HepG2 (cell line): ENCODE measurements at places on chromosomes 4 and X. TPM values are rescaled to one million over a fixed set of nuclear protein-coding genes. Genes with fewer than 3 reads are reported as not detected.

- H3K27ac ChIP-seq: peak overlapping the region; percentile 60
- DNase-seq: peak; percentile 44
- H3K4me3 ChIP-seq: no peak overlapping the region; the same call in 1 of the 2 replicates
- peaks cover 33% of the 10 kb centered on the region for H3K4me1 ChIP-seq
These were observed 152.0 kb downstream of the GASK1B start for GRCh38 chr4:158020734-158021346.

- no peak for DNase-seq
- H3K4me1 ChIP-seq: peaks cover 19% of the 10 kb centered on the region
- no peak overlapping the region for H3K4me3 ChIP-seq
- no peaks in the 10 kb centered on the region for H3K36me3 ChIP-seq
- no peak overlapping the region for H3K27ac ChIP-seq
These were observed 20.2 kb upstream of the RASL11B start for GRCh38 chr4:52841682-52842456.

DNA sequence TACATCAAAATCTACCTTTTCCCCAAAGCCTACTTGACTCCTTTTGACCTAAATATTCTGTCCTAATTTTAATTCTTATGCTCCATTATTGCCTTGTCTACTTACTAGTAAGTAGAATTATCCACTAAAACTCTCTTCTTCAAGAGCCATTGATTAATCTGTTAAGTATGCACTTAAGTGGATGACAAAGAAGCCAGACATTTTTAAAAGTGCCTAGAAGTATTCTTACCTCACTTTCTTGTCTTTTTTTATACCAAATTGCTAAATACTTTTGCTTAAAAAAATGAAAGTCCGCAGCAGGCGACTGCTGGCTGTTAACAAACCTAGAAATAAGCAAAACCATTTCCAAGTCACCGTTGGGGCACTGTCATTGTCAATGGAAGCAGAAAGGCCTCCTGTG lies 20.1 kb upstream of the FRMPD4 start:
- no peak for DNase-seq
- H3K4me1 ChIP-seq: no peaks in the 10 kb centered on the region
- H3K27ac ChIP-seq: no peak overlapping the region
- H3K36me3 ChIP-seq: no peaks in the 10 kb centered on the region
- no peaks in the 10 kb centered on the region for H3K27me3 ChIP-seq
- H3K4me3 ChIP-seq: no peak overlapping the region

GRCh38 chr4:60619531-60620305 lies 580.4 kb upstream of the ADGRL3 start:
- H3K4me1 ChIP-seq: no peaks in the 10 kb centered on the region
- no peak for DNase-seq
- H3K4me3 ChIP-seq: no peak overlapping the region
- no peaks in the 10 kb centered on the region for H3K36me3 ChIP-seq

DNA sequence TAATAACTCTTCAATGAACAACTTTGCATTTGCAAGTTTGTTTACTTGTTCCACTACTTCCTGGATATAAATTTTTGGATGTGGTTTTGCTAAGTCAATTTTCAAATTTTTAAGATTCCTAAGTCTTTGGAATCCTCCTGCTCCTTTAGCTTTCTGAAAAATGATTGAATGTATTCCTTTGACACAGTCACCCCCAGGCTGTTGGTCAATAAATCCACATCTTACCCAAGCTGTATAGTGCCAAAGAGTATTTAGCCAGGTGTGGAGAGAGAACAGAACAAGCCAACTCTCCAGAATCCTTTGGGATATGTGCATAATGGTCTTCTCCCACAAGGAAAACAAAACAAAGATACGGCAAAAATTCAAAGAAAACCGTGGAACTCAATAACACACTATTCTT lies 56.9 kb upstream of the INTU start:
- no peak for DNase-seq
- no peak overlapping the region for H3K27ac ChIP-seq
- no peaks in the 10 kb centered on the region for H3K4me1 ChIP-seq
- H3K36me3 ChIP-seq: no peaks in the 10 kb centered on the region
- H3K27me3 ChIP-seq: peaks cover 11% of the 10 kb centered on the region; the same call in 2 of the 3 replicates

DNA sequence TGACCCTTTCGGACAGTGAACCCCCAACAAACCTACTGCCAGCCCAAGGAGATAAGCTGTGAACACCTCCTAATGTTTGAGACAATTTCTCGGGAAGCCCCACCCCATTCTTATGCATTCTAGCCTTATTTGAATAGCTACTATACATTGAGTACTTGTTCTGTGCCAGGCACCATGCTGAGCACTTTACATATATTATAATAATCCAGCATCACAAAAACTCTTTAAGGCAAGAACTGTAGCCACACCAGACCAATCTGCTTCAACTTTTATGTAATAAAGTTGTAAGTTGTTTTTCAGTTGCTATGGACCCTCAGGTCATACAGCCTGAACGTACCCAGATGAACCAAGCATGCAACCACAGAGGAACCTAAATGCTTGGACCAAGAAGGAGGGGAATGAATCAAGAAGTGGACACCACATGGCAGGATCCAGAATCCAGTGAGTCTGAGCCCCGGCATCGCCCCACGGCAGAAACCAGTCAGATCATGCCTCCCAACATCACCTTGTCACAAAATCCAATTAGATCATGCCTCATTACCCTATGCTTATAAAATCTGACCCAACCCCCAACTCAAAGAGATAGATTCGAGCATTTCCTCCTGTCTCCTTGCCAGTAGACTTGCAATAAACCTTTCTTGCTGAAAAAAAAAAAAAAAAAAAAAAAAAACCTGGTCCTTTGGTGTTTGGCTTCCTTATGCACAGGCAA lies 225.0 kb downstream of the QDPR start:
- no peaks in the 10 kb centered on the region for H3K36me3 ChIP-seq
- DNase-seq: no peak
- H3K27me3 ChIP-seq: no peaks in the 10 kb centered on the region; the same call in 2 of the 3 replicates
- no peak overlapping the region for H3K27ac ChIP-seq
- no peak overlapping the region for H3K4me3 ChIP-seq

- no peak overlapping the region for H3K4me3 ChIP-seq
- H3K36me3 ChIP-seq: no peaks in the 10 kb centered on the region
- H3K4me1 ChIP-seq: peaks cover 5% of the 10 kb centered on the region
- H3K27ac ChIP-seq: no peak overlapping the region
- no peaks in the 10 kb centered on the region for H3K27me3 ChIP-seq
These were observed 99.8 kb downstream of the ANXA3 start for GRCh38 chr4:78651250-78651860.

DNA sequence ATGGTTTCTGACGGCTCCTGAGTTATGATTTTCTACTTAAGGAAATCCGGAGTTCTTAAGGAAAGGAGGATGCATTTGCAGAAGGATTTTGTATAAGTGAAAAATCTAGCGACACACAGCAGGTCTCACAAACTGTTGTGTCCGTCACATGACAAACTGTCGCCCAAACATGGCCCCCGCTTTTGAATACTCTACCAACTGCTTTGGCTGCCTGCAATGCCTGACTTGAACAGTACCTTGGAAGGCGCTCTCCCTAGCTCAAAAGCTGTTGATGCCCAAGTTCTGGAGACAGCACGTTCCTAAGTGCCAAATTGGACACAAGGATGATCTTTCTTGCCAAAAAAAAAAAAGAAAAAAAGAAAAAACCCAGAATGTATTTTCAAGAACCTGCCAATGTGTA lies 103.2 kb downstream of the ENPP6 start:
- H3K27me3 ChIP-seq: no peaks in the 10 kb centered on the region
- H3K4me3 ChIP-seq: no peak overlapping the region
- no peak overlapping the region for H3K27ac ChIP-seq
- no peaks in the 10 kb centered on the region; the same call in 1 of the 2 replicates for H3K4me1 ChIP-seq

CTAG2 gene
- not detected in 2 replicates for total RNA-seq
